ENCODE measurements at places on chromosomes 12 and 14.
A peak's percentile ranks its signal among the peaks of the same experiment; 100 is the strongest.

- no peak for DNase-seq
These were observed 257.7 kb downstream of the ADGRD1 start for GRCh38 chr12:131211340-131211938.

- DNase-seq, result no peak
These were observed 99.8 kb upstream of the TMTC1 start for GRCh38 chr12:29883525-29883924.

GRCh38 chr14:77579065-77579464 lies 37.4 kb downstream of the SPTLC2 start:
- DNase-seq, result no peak

GRCh38 chr14:39768589-39768988 lies 336.4 kb upstream of the FBXO33 start:
- DNase-seq, result no peak

- DNase-seq, result peak; percentile 25
These were observed 15.0 kb upstream of the CACNA2D4 start for GRCh38 chr12:1933342-1934051.

GRCh38 chr12:45768194-45768593 lies 38.7 kb downstream of the ARID2 start:
- DNase-seq, result no peak

- no peak for DNase-seq
These were observed 126.5 kb downstream of the DYRK2 start for GRCh38 chr12:67774983-67775587.

DNA sequence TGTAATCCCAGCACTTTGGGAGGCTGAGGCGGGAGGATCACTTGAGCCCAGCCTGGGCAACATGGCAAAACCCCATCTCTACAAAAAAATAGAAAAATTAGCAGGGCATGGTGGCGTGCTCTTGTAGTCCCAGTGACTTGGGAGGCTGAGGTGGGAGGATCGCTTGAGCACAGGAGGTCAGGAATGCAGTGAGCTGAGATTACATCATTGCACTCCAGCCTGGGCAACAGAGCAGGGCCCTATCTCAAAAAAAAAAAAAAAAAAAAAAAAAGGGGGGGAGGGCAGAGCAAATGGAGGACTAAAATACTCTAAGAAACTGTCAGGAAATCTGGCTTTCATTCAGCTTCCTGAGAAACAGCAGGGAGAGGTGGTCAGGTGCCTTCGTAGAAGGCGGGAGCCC lies 31.7 kb upstream of the TSPAN9 start:
- DNase-seq, result no peak

DNA sequence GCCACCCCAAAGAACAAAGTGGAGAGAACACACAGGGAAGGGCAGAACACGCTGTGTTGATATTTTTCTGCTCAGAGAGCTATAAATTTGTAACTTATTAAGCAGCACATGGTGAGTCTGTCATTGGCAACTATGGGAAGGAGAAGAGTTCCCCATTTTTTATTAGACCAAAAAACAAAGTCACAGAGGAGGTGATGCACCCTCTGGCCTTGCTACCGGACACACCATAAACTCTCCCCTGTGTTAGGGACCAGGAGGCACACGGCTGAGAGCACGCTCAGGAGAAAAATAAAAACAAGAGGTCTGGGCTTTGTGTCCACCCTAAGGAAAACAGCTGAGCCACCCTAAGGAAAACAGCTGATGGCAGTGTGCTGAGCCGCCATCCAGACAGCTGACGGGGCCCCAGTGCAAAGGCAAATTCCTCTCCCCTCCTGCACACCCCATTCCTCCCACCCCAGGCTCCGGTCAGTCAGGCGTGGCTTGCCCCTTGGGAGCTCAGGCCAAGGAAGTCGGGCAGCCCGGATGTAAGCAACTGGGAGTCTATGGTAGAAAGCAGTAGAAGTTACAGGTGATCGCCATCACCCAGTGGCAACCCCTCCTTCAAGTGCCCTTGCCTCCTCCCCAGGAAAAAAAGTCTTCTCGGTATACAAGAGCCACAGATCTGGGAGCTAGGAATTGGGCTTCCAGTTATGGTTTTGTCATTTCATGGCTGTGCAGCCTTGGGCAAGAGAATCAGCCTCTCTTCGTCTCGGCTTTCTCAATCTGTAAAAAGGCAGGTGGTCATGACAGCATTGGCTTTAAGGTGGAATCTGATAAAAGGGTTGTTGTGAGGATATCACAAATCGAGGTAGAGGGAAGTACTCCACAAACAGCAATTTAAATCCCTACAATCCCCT lies 2.4 kb downstream of the PXN start:
- no peak for DNase-seq

DNA sequence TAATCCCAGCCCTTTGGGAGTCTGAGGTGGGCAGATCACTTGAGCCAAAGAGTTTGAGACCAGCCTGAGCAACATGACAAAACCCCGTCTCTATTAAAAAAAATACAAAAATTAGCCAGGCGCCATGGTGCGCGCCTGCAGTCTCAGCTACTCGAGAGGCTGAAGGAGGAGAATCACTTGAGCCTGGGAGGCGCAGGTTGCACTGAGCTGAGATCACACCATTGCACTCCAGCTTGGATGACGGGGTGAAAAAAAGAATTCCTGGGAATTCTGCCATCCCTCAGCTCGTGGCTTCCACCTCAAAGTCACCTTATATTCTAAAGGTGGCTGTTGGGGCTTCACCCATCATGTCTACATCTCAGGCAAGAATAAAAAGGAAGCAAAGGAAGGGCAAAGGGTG lies 12.9 kb downstream of the BCL2L14 start:
- no peak for DNase-seq

DNA sequence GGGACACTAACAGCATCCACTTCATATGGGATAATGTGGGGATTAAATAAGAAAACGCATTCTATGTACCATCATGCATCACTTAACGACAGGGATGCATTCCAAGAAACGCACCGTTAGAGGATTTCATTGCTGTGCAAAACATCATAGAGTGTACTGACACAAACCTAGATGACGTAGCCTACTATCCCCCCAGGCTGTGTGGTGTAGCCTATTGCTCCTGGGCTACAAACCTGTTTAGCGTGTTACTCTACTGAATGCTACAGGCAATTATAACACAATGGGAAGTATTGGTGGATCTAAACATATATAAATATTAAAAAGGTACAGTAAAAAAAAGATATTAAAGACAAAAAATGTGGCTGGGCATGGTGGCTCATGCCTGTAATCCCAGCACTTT lies 230.6 kb downstream of the KSR2 start:
- DNase-seq, result no peak

GRCh38 chr14:93458234-93458633 lies 27.5 kb downstream of the UNC79 start:
- DNase-seq, result no peak

GRCh38 chr12:92403210-92404175 lies 257.8 kb upstream of the BTG1 start:
- DNase-seq, result no peak

DNA sequence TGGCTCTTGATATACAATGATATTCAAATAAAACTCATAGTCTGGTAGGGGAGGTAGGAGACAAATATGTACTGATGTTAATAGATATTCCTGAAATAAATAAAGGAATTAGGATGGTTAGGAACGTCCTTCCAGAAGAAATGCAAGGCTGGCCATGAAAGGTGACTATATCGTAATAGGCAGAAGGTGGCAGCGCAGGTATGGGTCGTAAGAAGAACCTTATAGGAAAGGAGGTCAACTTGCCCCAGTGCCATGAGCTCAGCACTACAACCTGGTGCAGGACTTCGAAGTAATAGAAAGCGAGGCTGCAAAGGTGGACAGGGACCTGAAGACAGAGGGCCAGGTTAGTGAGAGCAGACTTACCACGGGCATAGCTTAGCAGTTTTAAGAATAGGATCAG lies 55.3 kb upstream of the FGD4 start:
- no peak for DNase-seq

DNA sequence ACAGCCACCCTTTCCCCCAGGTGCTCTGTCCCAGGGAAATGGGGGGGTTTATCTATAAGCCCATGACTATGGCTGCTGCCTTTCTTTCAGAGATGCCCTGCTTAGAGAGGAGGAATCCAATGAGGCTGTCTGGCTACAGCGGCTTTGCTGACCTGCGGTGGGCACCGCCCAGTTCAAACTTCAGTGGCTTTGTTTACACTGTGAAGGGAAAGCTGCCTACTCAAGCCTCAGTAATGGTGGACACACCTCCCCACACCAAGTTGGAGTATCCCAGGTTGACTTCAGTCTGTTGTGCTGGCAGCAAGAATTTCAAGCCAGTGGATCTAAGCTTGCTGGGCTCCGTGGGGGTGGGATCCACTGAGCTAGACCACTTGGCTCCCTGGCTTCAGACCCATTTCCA lies 869.2 kb downstream of the SLC6A15 start:
- no peak for DNase-seq

DNA sequence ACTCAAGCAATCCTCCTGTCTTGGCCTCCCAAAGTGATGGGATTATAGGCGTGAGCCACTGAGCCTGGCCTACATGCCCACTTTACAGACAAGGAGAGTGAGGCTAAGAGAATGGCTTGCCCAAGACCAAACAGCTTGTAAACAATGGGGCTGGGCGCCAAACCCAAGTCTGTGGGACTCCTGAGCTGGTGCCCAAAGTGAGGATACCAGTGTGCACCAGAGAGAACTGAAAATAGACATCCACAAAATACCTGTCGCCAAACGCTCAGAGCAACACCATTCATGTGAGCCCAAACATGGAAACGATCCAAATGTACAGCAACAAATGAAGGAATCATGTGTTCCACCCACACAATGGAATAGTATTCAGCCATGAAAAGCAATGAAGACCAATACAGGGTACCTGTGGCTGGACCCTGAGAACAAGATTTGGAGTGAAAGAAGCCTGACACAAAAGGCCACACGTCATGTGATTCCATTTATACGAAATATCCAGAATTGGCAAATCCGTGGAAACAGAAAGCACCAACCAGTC lies 38.2 kb downstream of the CCNK start:
- no peak for DNase-seq

DNA sequence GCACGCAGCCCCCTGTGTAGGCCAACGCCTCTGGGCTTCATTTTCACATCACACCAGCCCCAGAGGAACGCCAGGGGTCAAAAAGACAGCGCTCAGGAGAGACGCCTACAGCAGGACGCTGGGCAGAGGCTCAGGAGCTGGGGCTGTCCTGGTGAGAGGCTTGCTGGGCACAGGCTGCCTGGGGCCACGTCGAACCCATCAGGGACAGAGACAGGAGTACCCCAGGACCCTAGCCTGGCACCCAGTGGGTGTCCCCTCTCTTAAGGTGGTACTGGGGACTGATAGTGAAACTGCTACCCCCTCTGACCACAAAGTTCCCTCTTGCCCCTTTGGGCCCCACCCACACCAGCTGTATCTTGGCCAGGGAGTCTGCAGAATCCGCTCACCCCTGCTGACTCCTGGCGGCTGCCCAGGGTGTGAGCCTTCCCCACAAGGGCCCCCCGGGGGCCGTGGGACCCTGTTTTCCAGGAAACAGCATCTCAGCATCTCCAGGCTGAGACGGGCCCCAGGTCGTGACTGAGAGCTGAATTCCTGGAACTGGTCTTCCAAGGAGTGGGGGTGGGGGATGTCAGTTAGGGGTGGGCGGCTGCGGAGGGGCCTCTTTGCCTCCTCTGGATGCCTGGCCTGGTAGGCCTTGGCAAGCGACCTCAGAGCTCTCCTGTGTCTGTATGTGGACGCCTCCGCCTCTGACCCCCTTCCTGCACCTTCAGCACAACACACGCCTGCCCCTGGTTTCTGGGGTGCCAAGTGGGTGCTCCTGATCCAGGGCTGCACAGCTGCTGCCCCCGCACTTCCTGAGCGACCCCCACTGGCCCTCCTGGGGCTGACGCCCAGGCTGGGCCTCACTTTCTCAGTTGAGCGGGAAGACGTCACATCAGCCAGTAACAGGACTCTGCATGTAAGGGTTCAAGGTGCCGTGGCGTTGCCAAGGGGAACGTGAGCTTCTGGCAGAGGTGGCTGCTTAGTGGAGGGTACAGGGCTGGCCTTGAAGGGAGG lies 321.9 kb upstream of the RTL1 start:
- DNase-seq, result no peak

- DNase-seq, result no peak
These were observed 25.9 kb upstream of the LGALS3 start for GRCh38 chr14:55103005-55103640.

- DNase-seq, result no peak
These were observed 164.9 kb downstream of the NAV3 start for GRCh38 chr12:77995436-77996167.

Data from head of caudate nucleus (tissue), 42 donors.